NCI-H1092 (cell line): ENCODE measurements at places on chromosomes 6 and 20.

GRCh38 chr6:39493777-39494176 lies 171.3 kb upstream of the KCNK16 start:
- no peak for DNase-seq

GRCh38 chr6:146813554-146813953 lies 214.8 kb downstream of the ADGB start:
- no peak for DNase-seq

DNA sequence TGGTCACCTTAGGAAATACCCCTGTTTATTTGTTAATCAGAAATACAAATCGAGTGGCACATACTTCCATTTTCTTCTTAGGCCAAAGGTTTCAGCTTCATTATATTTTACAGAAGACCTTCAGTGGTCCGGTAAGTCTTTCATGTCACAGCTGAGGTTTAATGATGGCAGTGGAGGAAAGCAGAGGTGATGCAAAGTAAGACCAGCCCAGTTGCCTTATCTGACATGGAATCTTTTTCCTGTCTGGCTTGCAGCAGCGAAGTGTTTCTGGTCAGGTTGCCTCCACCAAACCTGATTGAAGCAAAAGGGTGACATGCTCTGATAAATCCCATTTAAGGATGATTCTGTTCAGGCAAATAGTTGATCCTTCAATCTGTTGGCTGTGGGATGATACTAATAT lies 100.0 kb downstream of the PRDM1 start:
- no peak for DNase-seq

- DNase-seq = no peak
Measured at GRCh38 chr20:15528391-15529111, 1044.7 kb downstream of the KIF16B start.

DNA sequence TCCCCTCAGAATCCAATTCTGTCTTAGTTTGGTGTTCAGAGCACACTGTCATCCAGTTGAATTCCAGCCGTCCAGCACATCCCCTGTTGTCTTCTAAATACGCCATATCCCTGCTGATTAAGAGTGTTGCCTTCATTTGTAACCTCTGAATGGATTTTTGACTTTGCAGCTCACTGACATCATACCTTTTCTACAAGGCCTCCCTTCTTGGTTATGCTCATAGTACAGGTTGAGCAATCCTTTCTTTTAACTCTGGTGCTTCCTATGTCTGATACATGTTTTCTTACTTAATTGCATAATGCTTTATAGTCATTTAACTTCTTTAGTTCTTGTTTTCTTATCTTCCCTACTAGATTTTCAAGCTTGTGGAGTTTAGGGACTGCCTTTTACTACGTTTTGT lies 36.4 kb downstream of the XRN2 start:
- no peak for DNase-seq

DNA sequence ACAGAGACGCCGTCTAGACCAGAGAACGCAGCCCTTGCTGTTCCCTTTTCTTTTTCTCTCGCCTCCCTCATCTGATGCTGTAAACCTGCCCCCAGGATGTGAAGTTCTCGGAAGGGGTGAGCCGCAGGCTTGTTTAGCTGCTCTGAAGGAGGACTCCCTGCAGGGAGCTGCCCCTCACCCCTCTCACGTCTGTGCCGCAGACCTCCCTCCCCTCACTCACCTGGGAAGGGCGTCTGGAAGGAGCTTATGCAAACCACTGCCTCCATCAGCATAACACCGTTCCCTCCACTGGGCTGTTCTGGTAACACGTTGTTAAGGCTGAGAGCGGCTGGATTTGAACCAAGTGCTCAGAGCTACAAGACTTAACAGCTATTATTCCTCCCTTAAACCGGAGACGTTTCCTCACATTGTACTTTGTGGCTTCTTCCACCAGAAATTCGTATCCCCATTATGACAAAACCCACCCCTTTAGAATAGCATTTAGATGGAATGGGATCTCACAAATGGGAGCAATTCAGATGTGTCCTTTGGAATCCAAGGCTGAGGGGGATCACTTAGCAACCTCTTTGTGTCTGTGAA lies 99.8 kb downstream of the SMOC2 start:
- DNase-seq = no peak

GRCh38 chr6:146087386-146087785 lies 58.5 kb downstream of the GRM1 start:
- no peak for DNase-seq

DNA sequence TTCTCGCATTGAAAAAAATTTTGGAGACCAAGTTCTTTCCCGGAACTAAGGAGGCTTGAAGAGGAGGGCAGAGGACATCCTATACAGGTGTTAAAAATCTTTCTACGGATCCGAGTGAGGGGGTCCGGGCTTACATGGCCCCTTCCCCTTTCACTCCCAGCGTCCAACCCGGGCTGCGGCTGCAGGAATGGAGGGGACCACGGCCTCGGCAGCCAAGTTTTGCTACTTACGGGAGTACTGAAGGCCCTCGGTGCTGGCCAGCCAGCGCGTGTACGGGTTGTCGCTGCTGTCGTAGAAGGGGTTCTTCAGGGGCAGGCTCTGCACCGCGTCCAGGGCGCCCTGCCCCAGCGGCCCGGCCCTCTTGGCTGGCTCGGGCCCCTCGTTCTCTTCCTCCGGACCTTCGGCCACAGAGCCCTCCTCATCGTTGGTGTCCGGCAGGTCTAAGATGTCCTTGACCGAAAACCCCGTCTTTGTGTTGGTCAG lies 642 bp downstream of the NKX2-2 start:
- no peak for DNase-seq

DNA sequence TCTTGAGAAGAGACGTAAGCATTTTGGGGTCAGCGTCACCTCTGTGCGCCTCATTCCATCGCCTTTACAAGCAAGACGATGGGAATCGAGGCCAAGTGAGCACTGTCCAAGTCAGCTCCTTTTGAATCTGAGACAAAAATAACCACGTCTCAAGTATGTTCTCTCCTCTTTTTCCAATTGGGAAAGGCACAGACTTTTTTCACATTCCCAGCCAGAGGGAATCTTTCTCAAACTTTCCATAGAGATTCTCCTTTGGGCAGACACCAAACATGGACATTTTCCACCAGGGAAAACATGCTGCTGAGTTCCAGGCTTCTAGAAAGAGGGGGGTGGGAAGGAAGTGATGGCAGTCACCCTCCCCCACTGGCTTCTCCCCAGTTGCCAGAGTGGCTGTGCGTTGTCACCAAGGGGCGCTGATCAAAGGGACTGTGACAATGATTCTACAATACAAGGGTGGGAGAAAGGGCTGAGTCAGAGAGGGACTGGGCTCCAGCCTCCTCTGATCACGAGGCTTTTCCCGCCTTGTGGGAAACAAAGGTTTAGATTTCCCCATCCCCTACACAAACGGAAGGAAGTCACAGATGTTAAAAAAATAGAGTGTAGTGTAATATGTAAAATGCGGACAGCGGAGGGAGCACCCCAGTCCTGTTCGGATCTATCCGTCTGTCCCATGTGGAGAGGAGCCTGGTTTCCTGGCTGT lies 281.9 kb upstream of the RNF24 start:
- no peak for DNase-seq

GRCh38 chr6:8082954-8083858 lies 19.0 kb upstream of the BLOC1S5 start:
- no peak for DNase-seq

GRCh38 chr20:17875981-17876385 lies 92.6 kb downstream of the SNX5 start:
- no peak for DNase-seq

DNA sequence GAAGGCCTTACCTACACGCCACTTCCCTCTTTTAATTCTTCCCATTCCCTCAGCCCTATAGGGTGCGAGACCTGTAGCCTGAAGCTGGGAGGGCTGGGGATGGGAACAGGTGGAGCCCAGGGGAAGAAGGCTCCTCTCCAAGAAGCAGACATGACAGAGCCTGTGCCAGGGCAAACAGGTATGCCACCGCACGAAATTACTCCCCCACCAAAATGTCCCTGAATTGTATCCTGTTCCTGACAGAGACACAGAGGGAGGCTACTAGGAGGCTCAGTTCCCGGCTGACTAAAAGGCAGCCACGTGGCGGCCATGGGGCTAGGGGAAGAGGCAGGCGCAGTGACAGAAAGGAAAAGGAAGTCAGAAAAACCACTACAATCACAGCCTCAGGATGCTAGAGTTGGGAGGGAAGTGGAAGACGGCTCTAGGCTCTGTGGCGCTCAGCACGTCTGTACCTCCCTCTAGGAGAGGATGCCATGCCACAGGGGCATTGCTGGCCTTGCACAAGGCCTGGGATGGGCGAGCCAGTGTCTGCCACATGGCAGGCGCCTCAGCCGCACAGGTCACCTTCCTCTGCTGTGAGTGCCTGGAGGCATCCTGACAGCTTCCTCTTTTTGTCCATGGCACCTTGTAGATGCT lies 27.7 kb downstream of the TFEB start:
- DNase-seq = no peak

- no peak for DNase-seq
Measured at GRCh38 chr6:5132731-5133130, 47.6 kb downstream of the PPP1R3G start.

DNA sequence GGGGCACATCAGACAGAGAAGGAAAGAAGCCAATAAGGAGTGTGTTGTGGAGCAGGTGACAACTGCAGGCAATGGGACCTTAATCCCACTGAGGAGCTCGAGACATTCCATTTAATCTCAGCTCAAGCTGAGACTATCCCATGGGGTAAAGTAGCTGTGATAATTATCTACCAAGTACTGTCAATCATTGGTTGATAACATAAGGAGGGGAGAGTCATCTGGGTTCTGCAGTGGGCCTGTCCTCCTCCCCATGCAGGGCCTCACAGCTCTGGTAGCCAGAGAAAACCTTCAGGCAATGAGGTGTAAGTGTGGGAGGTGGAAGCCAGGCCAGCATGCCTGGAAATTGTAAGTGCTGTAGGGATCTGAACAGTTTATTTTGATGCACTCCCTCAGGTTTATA lies 375.0 kb upstream of the ARID1B start:
- no peak for DNase-seq

DNA sequence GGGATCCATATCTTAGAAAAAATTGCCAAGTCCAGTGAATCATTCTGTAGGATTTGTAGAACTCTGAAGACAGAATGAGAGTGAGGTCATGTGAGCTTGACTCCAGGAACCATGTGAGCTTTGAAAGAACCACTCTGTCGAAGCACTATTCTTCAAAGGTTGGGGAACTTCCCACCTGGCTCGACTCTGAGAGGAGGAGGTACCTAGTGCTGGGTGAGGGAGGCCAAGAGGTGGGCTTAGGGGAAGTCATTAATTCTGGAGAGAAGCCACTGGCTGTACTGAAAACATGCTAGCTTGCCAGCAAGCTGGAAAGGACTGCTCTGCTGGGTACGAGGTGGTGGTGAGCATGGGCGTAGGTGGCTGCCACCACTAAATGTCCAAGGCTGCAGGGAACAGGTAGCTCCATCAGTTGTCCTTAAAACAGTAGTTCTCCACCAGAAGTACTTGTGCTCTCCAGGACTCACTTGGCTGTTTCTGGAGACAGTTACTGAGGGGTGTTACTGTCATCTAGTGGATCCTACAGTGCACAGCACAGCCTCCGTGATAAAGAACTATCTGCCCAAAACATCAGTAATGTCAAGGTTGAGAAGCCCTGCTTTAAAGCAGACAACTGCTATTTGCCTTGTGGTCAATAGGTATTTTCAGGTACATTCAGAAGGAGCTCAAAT lies 34.7 kb upstream of the SYNJ2 start:
- no peak for DNase-seq

GRCh38 chr6:153092082-153093013 lies 38.7 kb downstream of the RGS17 start:
- DNase-seq = no peak

DNA sequence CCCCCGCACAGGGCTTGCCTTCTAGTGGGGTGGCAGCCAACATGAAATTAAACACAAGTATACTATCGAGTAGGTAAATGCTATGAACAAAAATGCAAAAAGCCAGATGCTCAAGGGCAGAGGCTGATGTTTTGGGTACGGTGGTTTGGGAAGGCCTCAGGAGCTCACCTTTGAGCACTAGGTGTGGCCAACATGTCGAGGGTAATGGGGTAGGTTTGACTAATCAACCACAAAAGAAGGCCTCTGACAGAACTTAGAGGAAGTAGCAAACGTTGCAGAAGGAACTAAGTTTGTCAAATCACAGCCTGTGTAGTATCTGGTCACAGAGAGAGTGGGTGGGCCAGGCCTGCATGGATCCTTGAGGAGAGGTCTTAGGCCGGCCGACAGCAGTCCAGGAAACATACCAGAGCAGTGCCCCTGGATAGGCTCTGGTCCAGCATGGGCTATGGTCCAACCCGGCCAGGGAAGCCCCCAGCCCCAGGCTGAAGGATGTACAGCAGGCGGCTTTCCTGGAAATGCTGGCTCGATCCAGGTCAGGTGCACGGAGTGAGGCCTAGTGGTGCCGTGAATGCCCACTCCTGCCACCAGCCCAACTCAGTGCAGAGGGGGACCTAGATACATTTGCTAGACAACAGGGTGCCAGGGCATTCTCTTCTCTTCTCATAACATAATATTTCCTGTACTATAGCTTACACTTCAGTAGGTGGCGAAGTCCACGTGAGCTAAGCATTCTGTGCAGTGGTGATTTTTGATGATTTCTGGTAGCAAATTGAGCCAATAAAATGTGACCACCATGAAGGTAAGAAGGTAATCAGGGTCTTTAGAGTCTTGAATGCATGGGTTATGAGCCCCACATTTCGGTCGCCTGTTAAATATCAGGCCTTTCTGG lies 56.3 kb upstream of the CD93 start:
- DNase-seq = no peak

GRCh38 chr6:37643851-37644672 lies 53.6 kb downstream of the MDGA1 start:
- no peak for DNase-seq

DNA sequence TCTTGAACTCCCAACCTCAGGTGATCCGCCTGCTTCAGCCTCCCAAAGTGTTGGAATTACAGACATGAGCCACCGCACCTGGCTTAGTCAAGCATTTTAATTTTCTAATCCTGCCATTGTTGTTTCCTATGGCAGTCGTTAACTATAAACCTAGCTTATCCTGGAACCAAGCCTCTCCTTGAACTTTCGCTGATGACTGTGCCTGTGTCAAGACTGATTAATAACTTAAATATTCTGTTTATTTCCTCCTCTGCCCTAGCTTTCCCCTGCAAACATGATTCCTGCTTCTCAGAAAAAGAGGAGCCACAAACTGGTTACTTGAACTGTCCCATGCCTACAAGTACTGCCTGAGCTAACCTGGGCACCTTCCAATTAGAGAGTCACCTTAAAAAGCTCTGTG lies 1.5 kb downstream of the VNN1 start:
- DNase-seq = no peak

- no peak for DNase-seq
Measured at GRCh38 chr6:166221636-166222035, 54.0 kb upstream of the TBXT start.

DNA sequence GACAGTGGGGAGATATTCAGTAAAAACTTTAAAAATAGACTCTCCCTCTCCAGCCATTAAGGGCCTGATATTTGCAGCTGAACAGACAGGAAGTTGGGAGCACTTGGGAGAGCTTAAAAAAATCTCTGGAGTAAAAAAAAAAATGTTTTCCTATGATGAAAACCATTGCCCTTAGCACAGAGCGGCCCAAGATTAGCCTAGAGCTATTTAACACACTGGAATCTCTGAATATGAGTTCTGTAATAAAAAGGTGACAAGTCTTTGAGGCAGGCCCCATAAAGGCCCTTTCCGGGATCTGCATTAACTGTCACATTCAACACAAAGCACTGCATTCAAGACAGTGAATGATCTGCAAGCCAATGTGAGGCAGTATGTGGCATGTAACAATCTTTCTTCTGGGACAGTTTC lies 393.7 kb downstream of the ZFAND3 start:
- DNase-seq = no peak
